ENCODE measurements at places on chromosomes 4 and X. TPM values are rescaled to one million over a fixed set of nuclear protein-coding genes. Genes with fewer than 3 reads are reported as not detected.

GRCh38 chr4:37890801-37891259 lies at the start of gene TBC1D1:
Gene TBC1D1 (plus strand): TSS chr4:37891084. CDS start chr4:37902096, 11,012 bp downstream.
- peak within 1 kb of the TSS; percentile 40 for H3K27ac ChIP-seq
- no peak for DNase-seq
- no peaks in the 10 kb centered on the region for H3K36me3 ChIP-seq
- peaks cover 5% of the 10 kb centered on the region for H3K4me1 ChIP-seq
- peaks cover 26% of the 10 kb centered on the region for H3K27me3 ChIP-seq

- no peaks in the 10 kb centered on the region for H3K4me1 ChIP-seq
- no peak overlapping the region for H3K4me3 ChIP-seq
- H3K27ac ChIP-seq = no peak overlapping the region
- H3K36me3 ChIP-seq = no peaks in the 10 kb centered on the region
Observed at GRCh38 chr4:24611575-24611974, 27.2 kb upstream of the DHX15 start.

DNA sequence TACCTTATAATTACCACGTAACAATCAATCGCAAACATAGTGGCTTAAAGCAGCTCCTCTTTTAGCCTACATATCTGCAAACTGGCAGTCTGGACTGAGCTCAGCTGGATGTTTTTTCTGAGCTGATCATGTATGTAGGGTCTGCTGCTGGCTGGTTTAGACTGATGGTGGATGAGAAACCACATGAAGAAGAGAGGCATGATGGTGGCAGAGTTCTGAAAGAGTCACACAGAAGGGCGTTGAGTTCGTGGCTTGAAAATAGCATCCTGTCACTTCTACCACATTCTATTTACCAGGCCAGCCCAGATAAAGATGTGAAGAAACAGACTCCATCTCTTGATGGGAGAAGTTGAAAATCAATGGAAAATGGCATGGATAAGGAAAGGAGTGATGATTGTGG lies 151.3 kb downstream of the SNCA start:
- no peak overlapping the region for H3K4me3 ChIP-seq
- no peaks in the 10 kb centered on the region for H3K36me3 ChIP-seq
- H3K4me1 ChIP-seq = no peaks in the 10 kb centered on the region
- H3K27me3 ChIP-seq = no peaks in the 10 kb centered on the region
- no peak overlapping the region for H3K27ac ChIP-seq

DNA sequence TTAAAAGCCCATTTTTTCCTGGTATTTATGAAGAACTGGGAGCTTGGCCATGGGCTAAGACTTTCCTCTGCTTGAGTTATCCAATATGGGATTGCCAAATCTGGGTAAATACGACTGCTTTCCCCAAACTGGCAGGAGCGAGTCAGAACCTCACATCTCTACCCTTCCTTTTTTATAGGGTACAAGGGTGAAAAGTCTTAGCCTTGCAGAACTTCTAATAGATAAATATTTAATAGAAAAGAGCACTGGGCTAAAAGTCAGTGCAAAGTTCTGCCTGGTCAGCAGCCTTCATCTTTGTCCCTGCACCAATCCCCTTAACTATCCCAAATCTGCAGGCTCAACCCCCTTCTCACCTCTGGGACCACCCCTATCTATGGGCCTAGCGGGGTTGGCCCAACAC lies 61.6 kb upstream of the ACSL1 start:
- H3K4me1 ChIP-seq = peaks cover 7% of the 10 kb centered on the region
- no peak overlapping the region for H3K27ac ChIP-seq
- no peak for DNase-seq
- no peaks in the 10 kb centered on the region for H3K36me3 ChIP-seq
- H3K27me3 ChIP-seq = no peaks in the 10 kb centered on the region

DNA sequence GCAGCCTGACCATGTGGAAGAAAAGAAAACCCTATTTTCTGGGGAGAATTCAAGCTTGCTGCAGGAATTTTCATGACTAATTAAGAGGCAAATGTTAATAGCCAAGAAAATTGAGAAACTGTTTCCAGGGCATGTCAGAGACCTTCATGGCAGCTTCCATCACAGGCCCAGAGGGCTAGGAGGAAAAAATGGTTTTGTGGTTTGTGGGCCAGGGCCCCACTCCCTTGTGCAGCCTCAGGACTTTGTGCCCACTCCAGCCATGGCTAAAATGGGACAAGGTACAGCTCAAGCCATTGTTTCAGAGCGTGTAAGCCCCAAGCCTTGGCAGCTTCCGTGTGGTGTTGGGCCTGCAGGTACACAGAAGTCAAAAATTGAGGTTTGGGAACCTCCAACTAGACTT lies 282.9 kb downstream of the DCAF12L2 start:
- no peak overlapping the region for H3K4me3 ChIP-seq
- H3K36me3 ChIP-seq = no peaks in the 10 kb centered on the region
- H3K4me1 ChIP-seq = no peaks in the 10 kb centered on the region
- no peaks in the 10 kb centered on the region for H3K27me3 ChIP-seq
- DNase-seq = no peak

- H3K4me1 ChIP-seq = no peaks in the 10 kb centered on the region
- DNase-seq = no peak
- H3K27me3 ChIP-seq = no peaks in the 10 kb centered on the region
- H3K27ac ChIP-seq = no peak overlapping the region
- H3K4me3 ChIP-seq = no peak overlapping the region
Observed at GRCh38 chr4:146282657-146283056, 68.3 kb downstream of the REELD1 start.

GRCh38 chr4:1976416-1977352 lies 32.1 kb downstream of the NELFA start:
- peaks cover 85% of the 10 kb centered on the region for H3K36me3 ChIP-seq
- no peak overlapping the region for H3K4me3 ChIP-seq
- DNase-seq = no peak
- H3K27ac ChIP-seq = no peak overlapping the region
- H3K27me3 ChIP-seq = no peaks in the 10 kb centered on the region

DNA sequence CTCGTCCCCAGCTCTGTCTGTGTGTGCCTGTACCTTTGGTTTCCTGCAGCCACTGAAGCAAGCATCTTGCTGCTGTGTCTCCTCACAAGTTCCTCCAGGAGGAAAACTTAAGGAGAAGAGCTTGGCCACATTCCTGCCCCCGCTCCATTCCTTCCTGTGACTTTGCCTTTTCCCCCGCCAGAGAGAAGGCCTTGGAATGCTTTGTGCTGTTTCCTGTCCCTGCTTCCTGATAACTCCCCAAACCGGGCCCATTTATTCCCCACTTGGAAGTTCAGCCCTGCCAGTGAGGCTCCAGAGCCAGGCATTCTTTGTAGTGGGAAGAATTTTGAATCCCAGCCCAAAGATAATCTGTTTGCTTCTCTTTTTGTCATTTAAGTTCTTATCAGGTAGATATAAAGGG lies 33.1 kb downstream of the SMIM10L2A start:
- no peak overlapping the region for H3K27ac ChIP-seq
- H3K4me3 ChIP-seq = no peak overlapping the region
- DNase-seq = no peak
- H3K36me3 ChIP-seq = no peaks in the 10 kb centered on the region

- no peaks in the 10 kb centered on the region for H3K36me3 ChIP-seq
- DNase-seq = no peak
- H3K4me3 ChIP-seq = no peak overlapping the region
- no peaks in the 10 kb centered on the region for H3K4me1 ChIP-seq
- H3K27ac ChIP-seq = no peak overlapping the region
Observed at GRCh38 chr4:163662768-163663167, 168.3 kb downstream of the TMA16 start.

DNA sequence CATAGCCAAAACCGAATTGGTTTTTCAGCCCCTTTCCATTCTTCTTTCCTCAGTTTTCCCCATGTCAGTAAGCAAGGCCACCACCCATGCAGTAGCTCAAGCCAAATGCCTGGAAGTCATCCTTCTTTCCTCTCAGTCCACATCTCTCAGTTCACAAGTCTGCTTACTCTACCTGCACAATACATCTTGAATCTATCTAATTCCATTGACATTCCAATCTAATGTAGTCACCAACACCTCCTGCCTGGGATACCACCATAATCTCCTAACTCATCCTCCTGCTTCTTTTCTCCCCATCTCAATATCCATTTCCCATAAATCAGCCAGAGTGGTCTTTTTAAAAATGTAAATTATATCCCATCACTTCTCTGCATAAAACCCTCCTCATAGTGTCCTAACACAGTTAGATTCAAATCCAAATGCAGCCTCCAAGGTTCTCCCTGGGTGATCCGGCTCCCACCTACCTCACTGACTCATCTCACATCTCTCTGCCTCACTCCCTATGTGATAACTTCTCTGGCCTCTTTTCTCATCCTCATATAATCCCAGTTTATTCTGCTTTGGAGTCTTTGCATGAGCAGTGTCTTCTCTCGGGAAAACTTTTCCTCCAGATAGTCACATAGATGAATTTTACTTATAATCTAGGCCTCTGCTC lies 26.9 kb downstream of the KCNIP4 start:
- no peaks in the 10 kb centered on the region for H3K36me3 ChIP-seq
- no peak overlapping the region for H3K4me3 ChIP-seq
- no peaks in the 10 kb centered on the region for H3K27me3 ChIP-seq
- no peak overlapping the region for H3K27ac ChIP-seq
- DNase-seq = no peak

DNA sequence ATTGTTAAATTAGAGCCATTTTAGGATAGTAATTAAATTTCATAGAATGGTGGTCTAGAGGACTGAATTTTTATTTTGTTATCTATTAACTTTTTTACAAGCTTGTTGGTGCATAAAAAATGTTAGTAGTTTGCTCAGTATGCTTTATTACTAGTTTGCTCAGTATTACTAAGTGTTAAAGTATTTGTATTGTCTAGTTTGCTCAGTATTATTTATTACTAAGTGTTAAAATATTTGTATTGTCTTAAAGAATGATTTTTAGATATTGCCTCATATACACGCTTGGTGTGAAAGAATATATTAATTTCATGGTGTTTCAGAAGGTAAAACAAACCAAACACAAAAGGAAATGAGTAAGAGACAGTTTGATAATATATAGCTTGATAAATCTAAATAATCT lies 268.4 kb upstream of the MAGEB18 start:
- no peaks in the 10 kb centered on the region for H3K4me1 ChIP-seq
- H3K27me3 ChIP-seq = no peaks in the 10 kb centered on the region
- no peak overlapping the region for H3K4me3 ChIP-seq
- H3K36me3 ChIP-seq = no peaks in the 10 kb centered on the region
- no peak for DNase-seq

GRCh38 chrX:132716006-132716405 lies 227.2 kb upstream of the MBNL3 start:
- H3K4me3 ChIP-seq = no peak overlapping the region
- H3K27me3 ChIP-seq = no peaks in the 10 kb centered on the region
- DNase-seq = no peak

COX7B2 gene
- not detected for polyA plus RNA-seq

NUDT6 gene
- polyA plus RNA-seq = 8.6 TPM

- H3K27me3 ChIP-seq = peaks cover 35% of the 10 kb centered on the region
- DNase-seq = no peak
- H3K36me3 ChIP-seq = no peaks in the 10 kb centered on the region
- peaks cover 2% of the 10 kb centered on the region for H3K4me1 ChIP-seq
- peak within 1 kb of the TSS; percentile 70 for H3K27ac ChIP-seq
Observed at GRCh38 chr4:155666344-155667221, at the start of gene GUCY1A1. Gene GUCY1A1 (plus strand): TSS chr4:155666848. CDS start chr4:155696868, 30,020 bp downstream.

- peak; percentile 67 for DNase-seq
- H3K4me1 ChIP-seq = peaks cover 14% of the 10 kb centered on the region
- peak overlapping the region; percentile 74 for H3K27ac ChIP-seq
- no peak overlapping the region for H3K4me3 ChIP-seq
- H3K27me3 ChIP-seq = no peaks in the 10 kb centered on the region
- no peaks in the 10 kb centered on the region for H3K36me3 ChIP-seq
Observed at GRCh38 chrX:116272322-116272721, 101.8 kb downstream of the AGTR2 start.

DNA sequence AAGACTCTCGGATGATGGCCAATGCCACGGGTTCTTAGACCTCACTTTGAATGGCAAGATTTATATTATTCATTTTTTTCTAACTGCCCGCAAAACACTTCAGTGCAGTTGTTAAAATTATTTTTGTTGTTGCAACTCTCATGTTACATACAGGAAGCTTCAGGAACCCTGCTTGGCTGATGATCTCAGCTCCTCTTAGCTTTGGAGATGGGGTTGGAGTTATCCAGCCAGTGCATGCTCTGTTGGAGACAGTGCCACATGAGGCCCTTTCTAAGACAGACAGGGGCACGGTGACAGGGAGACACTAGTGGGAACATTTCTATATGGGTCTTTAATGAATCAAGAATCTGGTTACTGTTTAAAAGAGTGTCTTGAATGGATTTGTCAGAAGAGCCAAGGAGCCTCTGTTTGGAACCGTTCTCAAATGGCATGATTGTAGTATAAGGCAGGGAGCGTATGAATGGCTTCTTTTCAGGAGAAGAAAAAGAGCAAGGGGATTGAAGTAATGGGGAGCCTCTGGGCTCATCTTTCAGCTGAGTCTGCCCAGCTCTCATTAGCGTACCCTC lies 61.9 kb upstream of the ENPP6 start:
- H3K4me3 ChIP-seq = no peak overlapping the region
- no peaks in the 10 kb centered on the region for H3K27me3 ChIP-seq
- H3K4me1 ChIP-seq = peaks cover 18% of the 10 kb centered on the region
- DNase-seq = no peak
- H3K27ac ChIP-seq = no peak overlapping the region
- H3K36me3 ChIP-seq = no peaks in the 10 kb centered on the region

SYTL5 gene
- 3.6 TPM for polyA plus RNA-seq

ODAPH gene
- not detected for polyA plus RNA-seq

DNA sequence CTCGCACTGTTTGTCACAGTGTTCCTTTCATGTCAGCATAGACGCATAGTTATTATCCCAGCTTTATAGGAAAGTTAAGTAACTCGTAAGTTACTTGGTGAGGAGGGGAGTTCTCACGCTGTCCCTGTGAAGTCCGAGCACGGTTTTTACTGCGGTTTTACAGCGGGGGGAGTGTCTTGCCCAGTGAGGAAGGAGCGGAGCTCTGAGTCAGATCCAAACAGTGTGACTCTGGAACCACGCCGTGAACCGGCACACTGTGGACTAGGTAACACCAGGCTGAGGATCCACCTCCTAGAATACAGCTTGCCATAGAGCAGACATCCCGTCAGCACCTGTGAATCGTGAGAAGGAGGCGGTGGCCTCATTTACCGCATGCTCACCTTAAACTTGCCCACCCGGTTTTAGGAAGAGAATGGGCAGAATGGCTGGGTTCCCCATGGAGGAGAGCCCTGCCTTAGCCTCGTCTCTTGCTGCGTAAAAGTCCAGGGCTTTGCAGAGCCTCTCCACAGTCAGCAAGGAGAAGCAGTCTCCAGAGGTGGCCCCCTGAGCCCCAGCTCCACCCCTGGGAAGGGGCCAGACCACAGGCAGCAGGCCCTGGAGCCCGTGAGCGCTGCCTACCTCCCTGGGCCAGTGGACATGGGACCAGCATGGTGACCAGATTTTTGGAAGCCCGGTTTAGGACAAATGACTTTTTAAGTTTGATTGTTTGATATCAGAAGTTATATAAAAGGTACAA lies 40.2 kb upstream of the HGFAC start:
- H3K27ac ChIP-seq = no peak overlapping the region
- no peak overlapping the region for H3K4me3 ChIP-seq
- no peak for DNase-seq
- no peaks in the 10 kb centered on the region for H3K4me1 ChIP-seq

WDR45 gene
- 46.6 TPM for polyA plus RNA-seq

- no peaks in the 10 kb centered on the region for H3K4me1 ChIP-seq
- H3K27me3 ChIP-seq = no peaks in the 10 kb centered on the region
- H3K27ac ChIP-seq = no peak overlapping the region
Observed at GRCh38 chr4:4606321-4606720, 64.5 kb upstream of the STX18 start.

- no peaks in the 10 kb centered on the region for H3K27me3 ChIP-seq
- no peak for DNase-seq
- H3K27ac ChIP-seq = no peak overlapping the region
- no peak overlapping the region for H3K4me3 ChIP-seq
- no peaks in the 10 kb centered on the region for H3K4me1 ChIP-seq
- H3K36me3 ChIP-seq = no peaks in the 10 kb centered on the region
Observed at GRCh38 chrX:124346877-124347241, 496 bp downstream of the SH2D1A start.

- DNase-seq = peak; percentile 93
- H3K4me1 ChIP-seq = peaks cover 6% of the 10 kb centered on the region
- no peaks in the 10 kb centered on the region for H3K36me3 ChIP-seq
- no peaks in the 10 kb centered on the region for H3K27me3 ChIP-seq
Observed at GRCh38 chr4:40515398-40516293, 114.0 kb downstream of the RBM47 start.
